ENCODE measurements at places on chromosomes 3 and 15. TPM values are rescaled to one million over a fixed set of nuclear protein-coding genes. Genes with fewer than 3 reads are reported as not detected.

The C15orf61 gene
- total RNA-seq: 5.6 TPM

The FEZF2 gene
- not detected for total RNA-seq

The SLC22A14 gene
- total RNA-seq: 0.13 TPM

The GPR15 gene
- not detected for total RNA-seq

The LDHAL6B gene
- not detected for total RNA-seq

The ASB14 gene
- total RNA-seq: not detected

The TPRG1 gene
- not detected for total RNA-seq

The CDC25A gene
- total RNA-seq: 12.8 TPM

The TFDP2 gene
- 66.3 TPM for total RNA-seq

The CD96 gene
- total RNA-seq: not detected

Measured in Panc1 (cell line).